ENCODE measurements at places on chromosomes 5 and 9.

- no peak for ATAC-seq
These were observed 31.1 kb downstream of the ERAP1 start for GRCh38 chr5:96776621-96777020.

DNA sequence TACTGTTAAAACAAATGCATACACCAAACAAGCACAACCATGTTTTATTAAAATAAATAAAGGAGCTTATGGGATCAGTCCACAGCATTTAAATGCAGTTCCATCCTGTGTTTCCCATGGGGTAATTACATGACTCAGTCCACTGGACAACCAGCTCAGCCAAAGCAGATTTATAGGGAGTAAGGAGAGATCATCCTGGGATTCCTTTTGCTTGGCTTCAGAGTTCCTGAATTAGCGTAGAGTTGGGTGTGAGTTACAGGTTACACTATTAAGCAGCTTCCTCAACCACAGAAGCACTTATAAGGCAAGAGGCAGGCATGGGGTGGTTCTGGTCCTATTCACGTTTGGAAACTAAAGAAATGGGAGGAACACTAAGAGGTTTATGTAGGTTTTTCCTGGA, 381.1 kb upstream of the ACTBL2 start:
- ATAC-seq, result peak; percentile 75

DNA sequence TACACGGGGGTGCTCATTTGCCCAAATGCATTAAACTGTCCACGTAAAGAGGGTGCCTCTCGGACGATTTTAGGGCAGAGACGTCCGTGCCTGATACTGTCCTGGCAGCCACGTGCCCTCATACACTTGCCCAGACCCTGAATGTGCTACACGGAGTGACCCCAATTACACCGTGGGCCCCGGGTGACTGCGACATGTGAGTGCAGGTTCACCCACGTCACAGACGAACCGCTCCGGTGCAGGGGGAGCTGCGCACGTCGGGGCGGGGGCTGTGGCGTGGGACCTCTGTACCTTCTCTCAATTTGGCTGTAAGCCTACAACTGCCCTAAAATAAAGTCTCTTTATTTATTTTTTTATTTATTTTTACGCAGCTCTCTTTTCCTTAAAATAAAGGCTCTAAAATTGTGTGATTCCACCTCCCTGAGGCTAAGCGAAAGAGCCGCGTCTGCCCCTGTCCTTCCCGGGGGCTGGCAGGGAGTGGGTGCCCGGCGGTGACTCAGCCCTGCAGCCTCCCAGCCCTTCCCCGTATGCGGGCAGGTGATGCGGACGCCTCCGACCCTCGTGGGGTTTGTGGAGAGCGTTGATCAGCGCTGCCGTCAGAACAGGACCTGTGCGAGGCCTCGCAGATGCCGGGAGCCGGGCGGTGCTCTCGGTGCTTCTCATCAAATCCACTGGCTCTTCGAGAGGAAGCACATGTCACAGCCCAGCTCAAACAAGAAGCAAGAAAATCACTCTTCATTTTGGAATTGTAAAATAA, 9.2 kb upstream of the EGFL7 start:
- ATAC-seq, result no peak

- ATAC-seq, result peak; percentile 58
These were observed 555.4 kb upstream of the CLINT1 start for GRCh38 chr5:158414333-158414762.

DNA sequence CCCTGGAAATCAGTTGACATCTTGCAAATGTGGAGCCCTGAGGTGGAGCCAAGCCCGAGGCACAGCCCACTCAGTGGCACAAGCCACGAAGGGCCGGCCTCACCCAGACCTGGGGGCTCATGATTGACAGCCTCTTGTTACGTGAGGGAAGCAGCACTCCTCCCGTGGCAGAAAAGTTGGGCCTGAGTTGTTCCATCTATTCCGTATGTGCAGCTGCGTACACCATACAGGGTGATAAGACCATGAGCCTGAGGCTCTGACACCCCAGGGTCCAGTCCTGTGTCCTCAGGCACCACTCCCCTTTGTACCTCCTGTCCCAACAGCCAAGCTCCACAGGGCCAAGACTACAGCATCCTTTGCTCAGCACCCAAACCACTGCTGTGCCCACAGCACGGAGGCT, 1.9 kb upstream of the ORM2 start:
- ATAC-seq, result no peak

GRCh38 chr5:52181403-52181802, 606.3 kb upstream of the ITGA1 start:
- no peak for ATAC-seq

DNA sequence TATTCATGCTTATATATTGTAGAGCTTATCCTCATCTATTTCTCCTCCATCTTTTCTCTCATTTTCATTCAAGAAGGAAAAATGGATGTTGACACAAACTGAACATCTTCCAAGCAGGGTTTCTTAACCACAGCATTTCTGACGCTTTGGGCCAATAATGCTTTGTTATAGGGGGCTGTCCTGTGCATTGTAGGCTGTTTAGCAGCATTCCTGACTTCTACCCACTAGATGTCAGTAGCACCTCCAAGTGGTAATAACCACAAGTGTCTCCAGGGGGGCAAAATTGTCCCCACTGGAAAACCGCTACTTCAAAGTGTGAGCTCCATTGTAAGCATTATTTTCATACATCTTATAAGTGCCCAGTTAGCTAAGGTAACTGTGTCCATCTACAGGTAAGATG, 2.6 kb upstream of the TXNDC8 start:
- no peak for ATAC-seq

GRCh38 chr5:147481376-147481775, 28.5 kb downstream of the DPYSL3 start:
- ATAC-seq, result no peak

DNA sequence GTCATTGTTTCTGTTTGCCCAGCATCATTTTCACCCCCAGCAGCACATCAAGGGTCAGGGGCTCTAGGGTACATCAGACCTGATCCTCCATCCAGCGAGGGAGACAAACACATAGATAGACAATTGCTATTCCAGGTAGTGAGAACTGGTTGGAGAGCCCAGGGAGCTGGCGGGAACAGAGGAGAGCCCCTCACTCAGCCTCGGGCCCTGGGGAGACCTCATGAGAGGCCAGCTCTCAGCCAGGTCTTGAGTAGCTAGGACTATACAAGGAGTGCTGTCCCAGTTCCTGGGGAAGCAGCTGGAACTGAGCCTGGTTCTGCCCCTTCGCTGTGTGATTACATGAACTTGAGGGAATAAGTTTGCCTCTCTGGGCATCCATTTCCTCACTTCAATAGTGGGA, 80.3 kb downstream of the HRH2 start:
- no peak for ATAC-seq
